T-helper 22 cell (primary cell): ENCODE measurements at places on chromosomes 11 and 22.

GRCh38 chr11:65498042-65498726 is 661 bp upstream of the MALAT1 start:
- no peak for DNase-seq

- DNase-seq = peak; percentile 71
Measured at GRCh38 chr22:38751422-38752346, 4.1 kb downstream of the SUN2 start.

DNA sequence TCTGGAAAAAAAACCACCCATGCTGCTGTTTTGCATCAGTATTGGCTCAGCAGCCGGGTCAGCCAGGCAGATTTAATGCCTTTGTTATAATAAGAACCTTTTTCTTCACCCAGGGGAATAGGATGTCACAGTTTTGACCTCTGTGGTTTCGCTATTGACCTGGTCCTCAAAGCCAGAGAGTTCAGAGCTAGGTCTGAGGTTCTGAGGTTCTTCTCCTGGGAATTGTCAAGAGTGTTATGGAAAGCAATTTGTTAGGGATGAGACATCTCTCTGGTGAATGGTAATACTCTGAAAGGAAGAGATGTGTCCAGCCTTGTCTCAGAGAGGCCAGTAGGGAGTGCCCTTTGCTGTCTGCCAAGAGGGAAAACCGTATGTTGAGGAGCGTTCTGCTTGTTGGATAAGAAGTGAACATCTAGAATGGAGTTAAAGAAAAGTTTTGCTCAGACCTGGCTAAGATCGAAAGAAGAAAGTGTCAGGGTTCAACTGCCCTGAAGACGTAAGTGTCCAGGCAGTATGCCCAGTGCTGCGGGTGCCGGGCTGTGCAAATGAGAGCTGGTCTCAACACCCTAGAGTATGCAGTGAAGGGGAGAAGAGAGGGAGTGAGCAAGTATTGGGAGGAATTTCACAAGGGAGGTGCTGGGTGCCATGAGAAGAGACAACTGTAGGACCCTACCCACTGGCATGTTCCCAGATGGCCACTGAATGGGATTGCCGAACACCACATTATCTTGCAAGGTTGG is 150.9 kb upstream of the TTC12 start:
- DNase-seq = no peak

DNA sequence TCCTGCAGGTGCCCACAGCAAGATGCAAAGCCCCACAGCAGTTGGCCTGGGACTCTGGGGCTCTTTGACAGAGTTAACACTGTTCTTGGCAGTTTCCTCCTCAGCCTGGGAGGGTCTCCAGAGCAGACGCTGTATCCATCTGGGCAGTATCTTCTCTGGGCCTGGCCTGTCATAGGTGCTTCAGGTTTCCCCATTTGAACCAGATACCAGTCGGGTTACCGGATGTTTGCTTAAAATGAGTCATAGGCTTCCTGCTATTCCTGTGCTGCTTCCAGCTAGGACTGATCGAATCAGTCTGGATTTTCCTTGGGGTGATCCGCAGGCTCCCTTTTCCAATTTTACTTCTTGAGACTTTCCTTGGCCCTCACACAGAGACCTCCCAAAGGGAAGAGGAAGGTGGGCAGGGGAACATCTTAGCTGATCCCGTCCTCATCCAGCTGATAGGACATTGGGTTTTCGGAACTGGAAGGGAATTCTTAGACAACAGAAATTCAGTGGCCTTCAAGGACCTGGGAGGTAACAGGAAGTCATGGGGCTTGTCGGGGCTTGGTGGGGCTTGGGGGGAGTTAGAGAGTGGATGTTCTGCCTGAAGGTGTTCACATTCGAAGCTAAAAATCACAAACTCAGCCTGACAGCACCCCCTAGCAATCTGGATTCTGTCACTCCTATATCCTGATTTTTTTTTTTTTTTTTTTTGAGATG is 2.4 kb upstream of the RANGAP1 start:
- DNase-seq = no peak

DNA sequence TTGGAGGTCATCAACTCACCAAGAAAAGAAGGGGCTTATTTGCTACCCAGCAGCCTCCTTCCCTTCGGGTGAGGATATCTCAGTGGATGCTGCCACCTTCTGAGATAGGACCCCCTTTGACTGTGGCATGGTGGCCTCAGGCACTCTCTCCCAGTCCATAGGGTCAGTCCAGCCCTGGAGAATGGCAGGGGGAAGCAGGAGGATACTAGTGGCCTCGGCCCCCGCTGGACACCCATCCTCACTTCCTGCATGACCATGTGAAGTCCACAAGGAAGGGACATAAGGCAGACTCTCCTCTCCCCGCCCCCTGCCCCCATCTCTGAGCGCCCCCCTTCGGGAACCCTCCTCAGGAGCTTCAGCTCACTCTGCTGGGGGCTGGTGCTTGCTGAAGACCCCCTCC is 24.4 kb downstream of the TPBGL start:
- DNase-seq = no peak

DNA sequence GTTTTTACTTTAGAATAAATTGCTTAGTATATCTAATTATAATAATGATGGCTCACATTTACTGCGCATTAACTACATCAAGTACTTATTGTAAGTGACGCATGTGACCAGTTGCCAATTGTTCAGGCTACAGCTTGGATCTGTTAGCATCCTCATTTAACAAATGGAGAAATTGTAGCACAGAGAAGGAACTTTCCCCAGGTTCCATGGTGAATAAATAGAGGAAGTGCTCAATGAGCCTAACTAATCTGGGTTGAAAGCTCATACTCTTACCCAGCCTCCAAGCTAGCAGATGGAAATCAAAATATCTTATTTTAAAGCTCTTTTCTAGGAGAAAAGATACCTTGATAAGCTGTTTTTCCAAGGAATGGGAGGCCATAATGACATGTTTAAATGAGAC is 19.8 kb downstream of the MMP27 start:
- no peak for DNase-seq

DNA sequence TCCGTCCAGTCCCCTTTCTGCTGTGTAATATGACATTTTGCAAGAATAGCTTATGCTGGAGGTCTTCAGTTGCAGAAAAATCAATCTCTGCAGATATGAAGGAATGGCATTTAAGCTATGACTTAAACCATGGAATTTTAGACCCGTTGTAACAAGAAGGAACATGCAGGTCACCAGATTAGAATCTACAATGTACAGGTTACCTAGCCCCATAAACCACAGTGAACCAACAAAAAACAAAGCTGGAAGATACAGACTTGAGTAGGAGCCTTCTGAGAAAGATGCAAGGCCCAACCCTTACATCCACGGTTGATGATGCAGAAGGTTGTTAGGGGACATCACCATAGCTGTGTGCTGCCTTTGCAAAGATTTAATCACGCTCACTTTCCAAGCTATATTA is 132.5 kb downstream of the WT1 start:
- DNase-seq = no peak

DNA sequence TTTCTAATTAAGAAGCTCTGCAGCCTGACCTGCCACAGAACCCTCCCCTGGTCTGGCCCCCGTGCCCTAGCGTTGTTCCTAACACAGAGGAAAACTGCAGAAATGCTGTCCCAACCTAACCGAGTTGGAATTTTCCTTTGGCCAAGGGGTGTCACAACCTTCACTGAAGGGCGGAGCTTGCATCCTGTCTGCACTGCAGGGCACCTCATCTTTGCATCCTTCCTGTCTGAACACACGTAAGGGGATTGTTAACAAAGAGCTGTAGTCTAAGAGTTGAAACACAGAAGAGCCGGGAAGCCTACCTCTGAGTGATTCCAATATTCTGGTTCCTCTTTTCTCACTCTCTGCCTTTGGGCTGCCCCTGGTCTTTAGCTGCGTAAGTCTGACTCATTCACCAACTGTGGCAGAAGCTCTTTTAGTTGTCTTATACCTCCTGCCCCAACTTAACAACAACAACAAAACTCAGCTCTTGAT is 1.6 kb downstream of the DIXDC1 start:
- no peak for DNase-seq

DNA sequence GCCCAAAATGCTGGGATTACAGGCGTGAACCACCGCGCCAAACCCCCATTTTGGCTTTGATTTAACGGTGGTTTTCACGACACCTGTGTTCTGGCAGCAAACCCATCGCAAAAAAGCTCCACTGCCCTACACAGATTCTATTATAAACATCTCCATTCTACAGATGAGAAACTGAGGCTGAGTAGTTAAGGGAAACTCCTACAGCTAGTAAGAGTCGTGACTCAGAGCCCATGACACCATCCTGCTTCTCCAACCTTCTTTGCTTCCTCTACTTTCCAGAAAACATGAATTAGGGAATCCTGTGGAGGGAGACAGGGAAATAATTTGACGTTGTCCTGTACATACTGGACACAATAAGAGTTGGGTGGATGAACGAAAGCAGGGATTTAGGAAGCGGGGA is 429 bp upstream of the SNX15 start:
- DNase-seq = no peak

- no peak for DNase-seq
Measured at GRCh38 chr11:88604260-88604659, 266.7 kb upstream of the CTSC start.

- no peak for DNase-seq
Measured at GRCh38 chr22:22555596-22555995, 3.5 kb downstream of the PRAME start.

DNA sequence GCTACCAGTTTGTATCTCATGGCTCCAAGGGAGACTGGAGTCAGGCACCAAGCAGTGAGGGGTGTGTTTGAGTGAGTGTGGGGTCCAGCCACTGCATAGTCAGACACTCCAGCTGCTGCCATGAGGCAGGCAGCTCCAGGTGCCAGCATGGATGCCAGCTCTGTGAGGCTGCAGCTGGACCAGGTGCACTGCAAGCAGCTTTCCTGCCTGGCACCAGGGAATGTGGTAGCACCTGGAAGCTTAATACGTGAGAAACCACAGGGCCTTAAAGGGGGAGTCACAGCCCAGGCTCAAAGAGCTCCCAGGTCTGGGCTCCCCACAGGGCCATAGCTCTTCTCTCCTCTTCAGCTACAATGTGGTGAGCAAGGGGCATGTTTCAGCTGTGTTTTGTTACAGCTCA is 817.8 kb upstream of the LUZP2 start:
- no peak for DNase-seq

DNA sequence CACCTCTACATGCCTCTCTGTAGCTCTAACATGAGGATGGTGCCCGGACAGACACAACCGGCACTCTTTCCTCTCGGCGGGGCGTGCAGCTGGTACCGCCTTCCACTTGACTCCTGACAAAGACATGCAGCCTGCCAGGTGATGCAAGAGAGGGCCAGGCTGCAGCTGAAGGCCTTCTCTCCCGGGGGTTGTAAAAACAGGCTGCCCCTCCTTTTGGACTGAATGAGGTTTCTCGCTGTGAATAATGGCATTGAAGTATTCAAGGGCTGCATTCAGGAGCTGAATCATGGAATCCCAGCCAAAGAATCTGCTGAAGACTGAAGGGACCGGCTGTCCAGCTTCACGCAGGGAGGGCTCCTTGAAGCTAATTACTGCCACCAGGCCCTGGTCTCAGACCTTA is 110.9 kb downstream of the GALNT18 start:
- DNase-seq = no peak

- DNase-seq = no peak
Measured at GRCh38 chr11:41020259-41020658, 439.2 kb downstream of the LRRC4C start.

- DNase-seq = no peak
Measured at GRCh38 chr11:64564947-64565889, 25.8 kb upstream of the SLC22A12 start.

- DNase-seq = no peak
Measured at GRCh38 chr11:11084337-11084736, 226.5 kb upstream of the ZBED5 start.

- no peak for DNase-seq
Measured at GRCh38 chr11:72587696-72588095, 86.5 kb downstream of the PDE2A start.

DNA sequence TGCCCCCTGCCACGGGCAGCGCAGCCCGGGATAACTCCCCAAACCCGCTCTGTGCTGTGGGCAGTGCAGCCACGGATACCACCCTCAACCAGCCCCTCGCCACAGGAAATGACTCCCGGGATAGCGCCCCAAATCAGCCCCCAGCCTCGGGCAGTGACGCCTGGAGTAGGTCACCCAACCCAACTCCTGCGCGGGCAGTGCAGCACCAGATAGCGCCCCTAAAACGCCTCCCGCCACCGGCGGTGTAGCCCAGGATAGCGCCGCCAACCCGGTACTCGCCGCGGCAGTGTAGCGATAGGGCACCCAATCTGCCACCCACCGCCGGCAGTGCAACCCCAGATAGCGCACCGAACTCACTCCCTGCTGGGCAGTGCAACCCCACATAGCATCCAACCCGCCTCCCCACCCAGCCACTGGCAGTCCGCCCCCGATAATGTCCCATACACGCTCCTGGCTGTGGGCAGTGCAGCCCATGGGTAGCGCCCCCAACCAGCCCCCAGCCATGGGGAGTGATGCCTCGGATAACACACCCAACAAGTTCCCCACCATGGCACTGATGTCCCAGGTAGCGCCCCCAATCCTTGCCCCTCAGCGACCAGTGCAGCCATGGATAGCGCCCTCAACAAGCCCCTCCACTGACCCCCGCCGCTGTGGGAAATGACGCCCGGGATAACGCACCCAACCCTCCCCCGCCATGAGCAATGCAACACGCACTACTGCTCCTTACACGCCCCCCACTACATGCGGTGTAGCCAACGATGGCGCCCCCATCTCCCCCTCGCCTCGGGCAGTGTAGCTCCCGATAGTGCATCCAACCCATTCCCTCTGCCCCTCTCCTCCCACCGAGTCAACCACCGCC is 1.5 kb downstream of the RFPL2 start:
- no peak for DNase-seq

GRCh38 chr11:124917115-124917637 is 1.9 kb upstream of the HEPN1 start:
- DNase-seq = no peak

DNA sequence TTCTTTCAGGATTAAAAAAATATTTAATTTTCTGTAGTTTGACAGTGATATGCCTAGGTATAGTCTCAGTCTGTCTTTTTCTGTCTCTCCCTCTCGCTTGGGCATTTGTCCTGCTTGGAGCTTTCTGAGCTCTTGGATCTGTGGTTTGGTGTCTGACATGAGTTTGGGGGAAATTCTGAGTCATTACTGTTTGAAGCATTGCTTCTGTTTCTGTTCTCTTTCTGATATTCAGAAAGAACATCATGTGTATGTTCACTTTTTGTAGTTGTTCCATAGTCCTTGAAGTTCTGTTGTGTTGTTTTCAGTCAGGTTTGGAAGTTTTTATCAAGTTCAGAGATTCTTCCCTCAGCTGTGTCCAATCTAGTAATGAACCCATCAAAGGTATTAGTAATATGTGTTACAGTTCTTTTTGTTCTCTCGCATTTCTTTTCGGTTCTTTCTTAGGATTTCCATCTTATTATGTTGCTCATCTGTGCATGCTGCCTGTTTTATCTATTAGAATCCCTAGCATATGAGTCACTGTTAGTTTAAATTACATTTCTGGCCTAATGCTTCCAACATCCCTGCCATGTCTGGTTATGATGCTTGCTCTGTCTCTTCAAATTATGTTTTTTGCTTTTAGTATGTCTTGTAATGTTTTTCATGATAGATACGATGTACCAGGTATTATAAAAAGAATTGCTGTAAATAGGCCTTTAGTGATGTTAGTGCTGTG is 48.4 kb downstream of the DDX10 start:
- DNase-seq = no peak
